ENCODE measurements at places on chromosomes 5 and 9.

GRCh38 chr9:33014665-33015014 is 10.4 kb upstream of the DNAJA1 start:
- no peak for DNase-seq

- DNase-seq, result no peak
Measured at GRCh38 chr5:178297751-178298150, 65.1 kb upstream of the PHYKPL start.

GRCh38 chr9:84781458-84781857 is 111.9 kb downstream of the NTRK2 start:
- DNase-seq, result no peak

DNA sequence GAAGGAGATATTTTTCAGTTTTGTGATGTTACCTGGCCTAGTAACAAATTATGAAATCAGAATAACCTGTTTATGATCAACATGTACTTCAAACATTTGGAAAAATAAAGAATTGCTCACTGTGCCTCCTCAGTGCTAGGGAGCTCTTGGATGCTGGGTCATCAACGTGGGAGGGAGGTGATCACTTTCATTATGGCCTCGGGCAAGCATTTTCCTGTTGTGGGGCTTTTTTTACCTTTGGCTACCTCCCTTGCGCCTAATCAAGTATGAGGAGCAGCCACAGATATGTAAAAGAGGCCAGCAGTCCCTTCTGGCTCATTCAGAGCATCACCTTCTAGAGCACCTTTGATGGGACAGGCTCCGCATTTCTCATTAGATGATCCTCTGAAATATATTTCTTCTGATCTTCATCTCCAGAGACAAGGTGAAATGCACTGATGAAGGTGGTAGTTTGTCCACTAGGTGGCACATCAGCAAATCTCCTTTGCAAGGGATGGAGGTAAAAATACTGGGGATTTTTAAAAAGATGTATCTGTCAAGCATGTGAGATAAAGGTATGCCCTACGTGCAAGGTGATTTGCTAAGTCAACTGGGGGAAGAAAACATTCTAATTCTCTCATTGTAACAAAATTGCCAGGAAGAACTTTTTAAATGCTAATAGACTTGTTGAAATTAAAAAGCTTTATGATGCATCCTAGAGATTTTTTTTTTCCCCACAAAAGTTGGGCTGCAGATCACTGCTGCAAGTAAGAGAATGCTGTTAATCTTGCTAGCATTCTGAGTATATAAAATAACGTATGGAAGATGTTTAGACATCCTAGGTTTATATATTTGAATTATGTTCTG is 218.2 kb downstream of the MAST4 start:
- no peak for DNase-seq

- no peak for DNase-seq
Measured at GRCh38 chr5:123511290-123511647, 708 bp upstream of the CSNK1G3 start.

GRCh38 chr9:87007711-87008366 is 60.5 kb upstream of the GAS1 start:
- DNase-seq, result no peak

DNA sequence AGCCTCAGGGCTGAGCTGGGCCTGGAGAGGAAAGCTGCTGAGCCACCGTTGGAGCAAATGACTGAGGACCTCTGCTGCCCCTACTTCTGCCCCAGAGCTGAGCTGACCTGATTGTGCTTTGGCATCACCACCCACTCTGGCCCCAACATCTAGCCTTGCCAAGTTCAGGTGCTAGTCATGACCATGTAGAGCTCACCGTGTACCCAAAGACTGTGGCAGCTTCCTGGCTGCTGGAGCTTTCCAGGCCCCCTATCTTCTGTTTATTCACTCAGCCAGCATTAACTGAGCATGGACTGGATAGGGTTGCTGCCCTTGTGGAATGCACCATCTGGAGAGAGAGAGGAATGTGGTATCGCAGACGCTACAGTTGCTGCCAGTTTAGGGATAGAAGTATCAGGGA is 49.1 kb downstream of the JADE2 start:
- no peak for DNase-seq

DNA sequence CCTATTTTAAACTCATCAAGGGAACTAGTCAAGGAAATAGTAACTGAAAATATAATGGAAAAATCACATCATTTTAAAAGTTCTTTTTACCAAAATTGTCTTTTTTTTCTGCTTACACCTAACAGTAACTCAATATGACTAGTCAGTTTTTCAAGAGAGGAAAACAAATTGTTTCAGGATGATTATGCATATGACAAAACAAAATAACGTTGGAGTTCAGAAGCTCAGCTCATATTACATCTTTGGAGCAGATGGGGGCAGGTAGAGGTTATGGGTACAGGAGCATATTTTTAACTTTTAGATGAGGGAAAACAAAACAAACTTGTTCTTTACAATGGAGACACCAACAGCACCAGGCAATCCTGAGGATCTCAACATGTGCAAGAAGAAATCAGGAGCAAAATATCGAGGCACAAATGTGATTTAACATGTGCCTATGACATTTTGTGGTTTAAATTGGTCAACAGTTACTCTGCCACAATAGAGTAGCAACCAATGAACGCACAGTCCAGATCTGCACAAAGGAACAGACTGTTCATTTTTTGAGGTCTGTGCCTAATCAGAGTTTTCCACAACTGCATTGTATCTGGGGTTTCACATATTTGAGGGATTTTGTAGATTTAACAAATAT is 659.0 kb downstream of the ANXA1 start:
- no peak for DNase-seq

- DNase-seq, result no peak
Measured at GRCh38 chr5:82100303-82101077, 128.7 kb downstream of the ATG10 start.

DNA sequence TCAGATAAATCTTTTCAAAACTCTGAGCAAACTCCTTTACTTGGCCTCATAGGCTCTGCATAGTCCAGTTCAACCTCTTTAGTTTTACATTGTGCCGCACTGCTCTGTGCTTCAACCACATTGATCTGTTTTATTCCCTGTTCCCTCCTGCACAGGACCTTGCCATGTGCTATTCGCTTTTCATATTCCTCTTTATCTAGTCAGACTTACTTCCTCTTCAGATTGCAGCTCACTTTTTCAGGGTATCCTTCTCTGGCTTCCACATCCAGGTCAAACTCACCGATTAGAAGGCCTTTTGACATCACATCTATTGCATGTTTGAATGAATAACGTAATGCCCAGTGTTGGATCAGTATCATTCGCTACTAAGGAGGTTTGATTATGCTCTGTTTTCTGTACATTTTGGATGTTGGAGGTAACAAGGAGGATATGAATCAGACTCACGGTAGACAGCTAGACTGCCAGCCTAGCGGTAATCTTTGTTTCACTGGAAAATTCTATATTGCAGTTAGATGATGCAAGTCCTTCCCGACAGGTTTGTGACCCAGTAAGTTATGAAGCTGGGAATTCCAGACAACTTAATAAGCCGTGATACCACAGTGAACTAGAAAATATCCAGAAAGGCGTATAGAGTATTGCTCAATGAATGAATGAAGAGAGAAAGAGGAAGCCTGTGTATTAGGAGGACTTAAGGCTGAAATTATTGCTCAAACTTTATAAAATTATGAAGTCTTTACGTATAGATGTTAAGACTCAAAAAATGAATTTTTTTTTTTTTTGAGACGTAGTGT is 65.7 kb downstream of the IQGAP2 start:
- no peak for DNase-seq

DNA sequence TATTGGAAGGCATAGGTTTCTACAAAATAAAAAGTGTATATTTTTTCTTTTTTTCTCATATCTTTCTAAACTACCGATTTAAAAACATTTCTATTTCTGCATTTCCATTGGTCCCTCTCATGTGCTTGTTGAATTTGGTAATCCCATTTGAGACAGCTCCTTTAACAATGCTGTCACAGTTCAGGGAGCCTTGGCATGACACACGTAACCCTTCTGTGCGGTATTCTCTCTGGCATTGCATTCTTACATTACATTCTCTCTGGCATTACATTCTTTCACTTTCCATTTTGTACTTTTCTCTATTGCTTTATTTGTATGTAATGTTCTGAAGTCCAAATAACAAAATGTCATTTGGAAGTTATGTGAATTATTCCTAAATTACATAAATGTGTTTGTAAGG is 150.7 kb upstream of the RASGRF2 start:
- no peak for DNase-seq

Measured in cortex of kidney (tissue), 1 donor.